Pons (tissue), 1 donor: ENCODE measurements at places on chromosomes 5 and 9.

DNA sequence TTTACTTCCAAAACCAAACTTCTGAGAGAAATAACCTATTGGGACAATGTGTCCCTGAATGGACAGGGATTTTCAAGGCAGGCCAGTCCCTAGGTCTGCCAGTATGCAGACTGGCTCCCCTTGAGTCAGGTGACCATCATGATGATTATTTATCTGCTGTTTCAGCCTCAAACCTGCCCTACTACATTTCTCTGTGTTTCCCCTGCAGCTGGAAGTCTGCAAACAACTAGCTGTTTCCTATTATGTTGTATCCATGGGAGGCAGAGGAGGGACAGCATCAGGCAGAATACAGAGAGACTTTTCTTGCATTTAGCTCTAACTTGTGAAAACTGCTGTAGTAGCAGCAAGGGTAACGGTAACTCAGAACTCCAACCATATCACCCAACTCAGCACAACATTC, 36.2 kb upstream of the IFNK start:
- DNase-seq: no peak

DNA sequence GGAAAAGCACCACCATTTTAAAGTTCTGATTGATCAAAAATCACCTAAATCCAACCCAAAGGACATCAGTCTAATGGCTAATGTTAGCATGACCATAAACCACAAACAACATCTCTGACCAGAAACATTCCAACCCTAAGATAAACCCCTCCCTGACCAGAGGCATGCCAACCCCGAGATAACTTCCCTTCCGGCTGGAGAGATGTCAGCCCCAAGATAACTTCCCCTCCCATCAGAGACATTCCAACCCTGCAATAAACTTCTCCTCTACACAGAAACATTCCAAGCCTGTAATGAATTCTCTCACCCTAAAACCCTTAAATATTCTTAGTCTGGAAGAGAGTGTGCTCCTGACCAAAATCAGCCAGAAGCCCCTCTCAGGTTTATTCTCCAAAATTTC, 364.3 kb downstream of the KCNN2 start:
- no peak for DNase-seq

DNA sequence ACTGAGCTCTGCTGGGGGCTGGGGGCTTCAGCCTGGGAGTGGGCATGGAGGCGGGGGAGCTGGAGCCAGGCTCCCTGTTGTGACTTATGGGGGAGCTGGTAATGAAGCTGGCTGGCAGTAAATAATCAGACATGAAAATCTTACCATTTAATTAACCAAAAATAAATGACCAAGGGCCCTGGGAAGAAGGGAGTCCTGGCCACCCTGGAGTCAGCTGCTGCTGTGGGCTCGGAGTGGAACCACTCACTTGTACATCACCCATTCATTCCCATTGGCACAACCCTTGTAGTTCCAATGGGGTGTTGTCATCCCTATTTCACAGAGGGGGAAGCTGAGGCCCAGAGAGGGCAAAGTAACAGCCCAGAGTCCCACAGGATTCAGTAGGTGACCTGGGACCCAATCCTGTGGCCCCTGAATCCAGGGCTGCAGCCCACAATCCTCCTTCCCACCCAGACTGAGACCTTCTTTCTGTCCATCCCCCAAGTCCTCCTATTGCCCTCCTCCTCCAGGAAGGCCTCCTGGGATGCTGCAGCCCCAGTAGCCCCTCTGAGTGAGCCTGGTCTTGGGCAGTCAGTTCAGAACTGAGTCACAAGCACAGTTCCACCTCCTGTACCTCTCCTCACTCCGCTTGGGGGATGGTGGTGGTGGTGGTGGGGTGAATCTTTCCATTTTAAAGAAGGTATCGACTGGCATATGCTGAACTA, 259.4 kb upstream of the MVB12B start:
- no peak for DNase-seq

DNA sequence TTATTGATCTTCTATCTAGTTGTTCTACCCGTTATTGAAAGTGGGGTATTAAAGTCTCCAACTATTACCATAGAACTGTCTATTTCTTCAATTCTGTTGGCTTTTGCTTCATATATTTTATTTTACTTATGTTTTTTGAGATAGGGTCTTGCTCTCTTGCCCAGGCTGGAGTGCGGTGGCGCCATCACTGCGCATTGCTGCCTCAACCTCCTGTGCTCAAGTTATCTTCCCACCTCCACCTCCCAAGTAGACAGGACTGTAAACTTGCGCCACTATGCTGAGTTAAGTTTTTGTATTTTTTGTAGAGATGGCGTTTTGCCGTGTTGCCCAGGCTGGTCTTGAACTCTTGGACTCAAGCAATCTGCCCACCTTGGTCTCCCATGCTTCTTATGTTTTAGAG, 16.2 kb downstream of the SNAPC3 start:
- DNase-seq: no peak

GRCh38 chr9:109889456-109889855, 109.5 kb downstream of the PALM2AKAP2 start:
- DNase-seq: no peak

DNA sequence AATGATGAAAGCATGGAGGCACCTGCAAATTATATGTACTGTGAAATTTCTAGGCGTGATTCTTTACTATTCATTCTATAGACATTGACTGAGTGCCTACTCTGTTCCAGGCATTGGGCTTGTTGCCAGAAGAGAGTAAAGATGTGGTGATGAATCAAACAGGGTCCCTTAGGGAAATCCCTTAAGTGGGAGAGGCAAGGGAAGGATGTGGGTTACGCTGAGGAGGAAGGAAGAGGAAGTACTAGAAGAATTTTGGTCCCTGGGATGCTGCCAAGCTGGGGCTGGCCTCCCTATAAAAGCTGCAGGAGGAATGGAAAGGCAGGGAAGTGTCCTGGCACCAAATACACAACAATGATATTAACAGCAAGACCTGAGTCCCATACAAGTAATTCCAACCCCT, 76.7 kb upstream of the SPOCK1 start:
- no peak for DNase-seq

DNA sequence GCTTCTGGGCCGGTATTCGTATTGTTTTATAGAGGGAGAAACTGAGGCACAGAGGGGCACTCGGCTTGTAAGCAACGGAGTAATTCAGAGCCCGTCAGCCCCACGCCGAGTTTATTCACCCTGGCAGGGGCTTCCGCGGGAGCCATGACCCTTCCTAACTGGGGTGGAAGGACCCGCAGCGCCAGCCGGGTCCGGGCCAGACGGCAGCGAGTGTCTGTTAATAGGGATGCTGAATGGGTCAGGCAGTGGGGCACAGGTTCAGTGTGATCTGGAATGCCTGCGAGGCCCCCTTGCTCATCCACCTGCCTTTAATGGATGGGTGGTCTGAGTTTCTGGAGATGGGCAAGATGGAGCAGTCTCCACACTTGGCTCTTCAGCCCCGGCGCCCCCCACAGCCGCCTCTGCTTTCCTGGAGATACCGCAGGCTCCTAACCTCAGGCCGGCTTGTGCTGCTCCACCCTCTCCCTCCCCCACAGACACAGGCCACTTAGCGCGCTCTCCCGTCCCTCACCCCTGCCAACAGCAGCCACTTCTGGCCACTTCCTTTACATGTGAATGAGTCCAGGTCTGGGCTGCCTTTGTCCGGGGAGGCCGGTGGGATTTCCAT, 147.1 kb downstream of the ERCC6L2 start:
- no peak for DNase-seq

DNA sequence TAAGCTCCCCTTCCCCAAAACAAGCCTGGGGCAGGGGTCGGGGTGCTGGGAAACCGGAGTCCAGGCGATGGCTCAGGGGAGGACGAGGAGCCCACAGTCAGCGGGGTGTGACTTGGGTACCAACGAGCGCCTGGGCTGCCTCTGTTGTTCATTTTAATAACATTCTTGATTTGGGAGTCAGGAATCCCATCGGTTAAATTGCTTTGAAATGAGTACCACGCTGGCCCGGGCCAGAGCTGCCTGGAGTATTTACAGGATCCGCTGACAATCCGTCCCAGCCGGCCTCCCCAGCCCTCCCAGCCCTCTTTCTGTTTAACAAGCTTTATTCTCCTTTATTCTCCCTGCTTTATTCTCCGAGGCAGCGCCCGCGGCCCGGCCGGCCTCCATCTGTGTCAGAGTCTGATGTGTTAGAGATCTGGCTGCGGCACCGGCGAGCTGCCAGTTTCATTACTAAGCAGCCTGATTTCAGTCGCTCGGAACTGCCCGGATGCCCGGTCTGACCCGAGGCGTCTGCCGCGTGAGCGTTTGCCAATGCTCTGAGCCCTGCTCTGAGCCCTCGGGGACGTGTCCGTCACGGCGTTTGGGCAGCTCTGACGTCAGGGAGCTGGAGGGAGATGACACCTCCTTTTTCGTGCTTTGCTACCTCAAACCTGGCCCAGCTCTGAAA, 16.5 kb upstream of the QRFP start:
- peak; percentile 48 for DNase-seq

DNA sequence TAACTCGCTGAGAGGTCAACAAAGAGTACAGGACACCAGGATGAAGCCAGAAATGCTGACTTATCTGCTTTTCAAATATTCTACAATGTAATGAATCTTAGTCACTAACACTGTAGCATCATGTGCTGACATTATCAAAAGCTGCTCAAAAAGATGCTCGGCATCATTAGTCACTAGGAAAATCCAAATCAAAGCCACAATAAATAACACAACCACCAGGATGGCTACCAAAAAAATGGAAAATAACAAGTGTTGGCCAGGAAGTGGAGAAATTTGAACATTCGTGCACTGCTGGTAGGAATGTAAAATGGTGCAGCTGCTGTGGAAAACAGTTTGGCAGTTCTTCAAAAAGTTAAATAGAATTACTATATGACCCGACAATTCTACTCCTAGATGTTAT, 269.1 kb downstream of the GLIS3 start:
- DNase-seq: no peak

DNA sequence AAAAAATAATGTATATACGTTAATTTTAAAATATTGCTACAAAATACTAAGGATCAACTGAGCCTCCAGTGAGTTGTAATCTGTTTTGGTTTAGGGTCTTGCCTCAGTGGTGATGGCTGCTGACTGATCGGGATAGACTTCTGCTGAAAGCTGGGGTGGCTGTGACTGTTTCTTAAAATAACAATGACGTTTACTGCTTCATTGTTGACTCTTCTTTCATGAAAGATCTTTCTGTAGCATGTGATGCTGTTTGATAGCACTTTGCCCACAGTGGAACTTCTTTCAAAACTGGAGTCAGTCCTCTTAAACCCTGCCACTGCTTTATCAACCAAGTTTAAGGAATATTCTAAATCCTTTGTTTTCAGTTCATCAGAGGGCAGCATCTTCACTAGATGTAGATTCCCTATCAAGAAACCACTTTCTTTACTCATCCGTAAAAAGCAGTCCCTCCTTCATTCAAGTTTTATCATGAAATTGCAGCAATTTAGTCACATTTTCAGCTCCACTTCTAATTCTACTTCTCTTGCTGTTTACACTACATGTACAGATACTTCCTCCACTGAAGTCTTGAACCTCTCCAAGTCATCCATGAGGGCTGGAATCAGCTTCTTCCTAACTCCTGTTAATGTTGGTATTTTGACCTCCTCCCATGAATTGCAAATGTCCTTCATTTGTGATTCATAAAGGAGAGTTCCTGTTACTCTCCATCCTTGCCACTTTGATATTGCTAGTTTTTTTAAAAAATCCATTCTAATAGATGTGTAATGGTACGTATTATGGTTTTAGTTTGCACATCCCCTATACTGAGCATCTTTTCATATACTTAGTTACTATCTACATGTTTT, 41.5 kb upstream of the PTPDC1 start:
- DNase-seq: no peak

DNA sequence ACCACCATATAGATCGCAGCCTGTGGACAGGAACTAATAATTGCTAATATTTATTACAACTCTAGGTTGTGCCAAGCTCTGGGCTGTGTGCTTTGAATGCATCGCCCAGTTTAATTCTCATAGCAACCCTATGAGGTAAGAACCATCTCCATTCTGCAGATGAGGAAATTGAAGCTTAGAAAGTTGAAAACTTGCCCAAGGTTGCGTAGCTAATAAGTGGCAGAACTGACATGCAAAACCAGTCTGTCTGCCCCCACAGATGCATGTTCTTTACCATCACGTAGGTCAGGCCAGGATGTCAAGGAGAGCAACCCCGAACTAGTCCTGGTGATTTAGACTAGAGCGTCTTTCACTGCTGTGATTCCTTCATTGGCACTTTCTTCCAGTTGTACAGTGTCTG, 15.6 kb downstream of the WWC1 start:
- DNase-seq: no peak

- DNase-seq: no peak
Observed at GRCh38 chr9:135049460-135049859, 38.0 kb upstream of the OLFM1 start.

GRCh38 chr5:179138568-179138925, 78.4 kb downstream of the ZNF354C start:
- no peak for DNase-seq

DNA sequence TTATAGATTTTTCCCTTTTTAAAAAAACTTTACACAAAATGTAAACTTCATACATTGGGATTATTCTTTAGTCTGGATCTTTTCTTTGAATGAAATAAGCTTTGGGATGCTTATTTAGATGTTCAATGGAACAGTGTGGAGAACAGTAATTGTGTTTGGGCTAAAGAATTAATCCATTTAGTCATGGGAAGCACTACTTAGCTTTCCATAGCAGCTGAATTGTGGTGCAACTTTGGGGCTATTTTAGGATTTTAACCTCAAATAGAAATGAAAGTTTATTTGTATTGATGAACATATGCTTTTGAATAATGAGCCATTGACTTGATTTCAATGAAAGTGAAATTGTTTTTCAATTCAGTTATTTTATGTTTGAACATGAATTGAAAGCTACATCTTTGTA, 72.4 kb downstream of the ZCCHC7 start:
- no peak for DNase-seq
